Esophagus squamous epithelium (tissue), 5 donors: ENCODE measurements at places on chromosomes 12 and 14.

- no peaks in the 10 kb centered on the region for H3K4me1 ChIP-seq
- no peak within 1 kb of the TSS for H3K4me3 ChIP-seq
- H3K36me3 ChIP-seq = no peaks in the 10 kb centered on the region
- no peaks in the 10 kb centered on the region for H3K27me3 ChIP-seq
- H3K27ac ChIP-seq = no peak within 1 kb of the TSS
- DNase-seq = no peak
Observed at GRCh38 chr14:23104591-23105347, at the start of gene CIROP. Gene CIROP (minus strand): TSS chr14:23104989. CDS start chr14:23104920, 69 bp downstream.

GRCh38 chr12:127360580-127360979, 906.4 kb upstream of the TMEM132C start:
- no peaks in the 10 kb centered on the region for H3K27me3 ChIP-seq
- no peak for DNase-seq
- no peaks in the 10 kb centered on the region for H3K36me3 ChIP-seq
- H3K27ac ChIP-seq = no peak overlapping the region
- H3K4me1 ChIP-seq = no peaks in the 10 kb centered on the region
- no peak overlapping the region for H3K4me3 ChIP-seq

DNA sequence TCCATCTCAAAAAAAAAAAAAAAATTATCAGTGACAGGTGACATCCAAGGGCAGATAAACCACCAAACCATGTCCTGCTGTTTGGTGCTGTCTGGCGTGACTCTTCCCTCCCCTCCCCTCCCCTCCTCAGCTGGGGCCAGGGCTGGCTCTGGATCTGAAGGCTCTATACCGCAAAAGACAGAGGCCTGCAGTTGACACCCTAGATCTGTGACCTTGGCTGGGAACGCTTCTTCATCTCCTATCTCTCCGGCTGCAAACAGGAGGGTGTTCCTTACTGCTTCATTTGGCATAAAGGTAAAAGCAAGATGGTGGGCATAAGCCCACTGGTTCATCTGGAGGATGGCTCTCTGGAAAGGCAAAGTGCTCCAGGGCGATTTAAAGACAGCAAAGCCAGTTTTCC, 126.8 kb upstream of the PRMT8 start:
- H3K4me1 ChIP-seq = no peaks in the 10 kb centered on the region
- H3K27me3 ChIP-seq = no peaks in the 10 kb centered on the region
- no peaks in the 10 kb centered on the region for H3K36me3 ChIP-seq
- no peak overlapping the region for H3K27ac ChIP-seq

DNA sequence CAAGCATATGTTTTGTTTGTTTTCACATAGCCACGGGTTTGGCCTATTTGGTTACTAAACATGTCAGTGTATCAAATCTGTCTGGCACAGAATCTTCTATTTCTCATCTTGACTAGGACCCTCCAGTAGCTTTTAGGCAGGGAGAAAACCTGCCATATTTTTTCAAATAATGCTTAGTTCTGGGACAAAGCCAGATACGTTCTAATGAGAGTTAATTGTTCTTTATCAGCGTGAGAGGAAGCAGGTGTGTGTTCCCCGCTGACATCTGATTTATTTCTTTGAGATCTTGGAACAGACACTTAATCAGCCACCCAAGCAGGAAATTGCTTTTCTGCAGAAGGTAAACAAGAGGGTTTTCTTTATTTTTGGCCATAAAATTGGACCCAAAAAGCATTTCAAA, 54.8 kb downstream of the GOLGA5 start:
- no peak overlapping the region for H3K4me3 ChIP-seq
- H3K27me3 ChIP-seq = no peaks in the 10 kb centered on the region
- H3K4me1 ChIP-seq = no peaks in the 10 kb centered on the region
- H3K36me3 ChIP-seq = no peaks in the 10 kb centered on the region

- no peak overlapping the region for H3K4me3 ChIP-seq
- H3K4me1 ChIP-seq = no peaks in the 10 kb centered on the region
- no peaks in the 10 kb centered on the region for H3K36me3 ChIP-seq
- H3K27me3 ChIP-seq = no peaks in the 10 kb centered on the region
- no peak for DNase-seq
- no peak overlapping the region for H3K27ac ChIP-seq
Observed at GRCh38 chr14:65800694-65801093, 388.2 kb downstream of the FUT8 start.

DNA sequence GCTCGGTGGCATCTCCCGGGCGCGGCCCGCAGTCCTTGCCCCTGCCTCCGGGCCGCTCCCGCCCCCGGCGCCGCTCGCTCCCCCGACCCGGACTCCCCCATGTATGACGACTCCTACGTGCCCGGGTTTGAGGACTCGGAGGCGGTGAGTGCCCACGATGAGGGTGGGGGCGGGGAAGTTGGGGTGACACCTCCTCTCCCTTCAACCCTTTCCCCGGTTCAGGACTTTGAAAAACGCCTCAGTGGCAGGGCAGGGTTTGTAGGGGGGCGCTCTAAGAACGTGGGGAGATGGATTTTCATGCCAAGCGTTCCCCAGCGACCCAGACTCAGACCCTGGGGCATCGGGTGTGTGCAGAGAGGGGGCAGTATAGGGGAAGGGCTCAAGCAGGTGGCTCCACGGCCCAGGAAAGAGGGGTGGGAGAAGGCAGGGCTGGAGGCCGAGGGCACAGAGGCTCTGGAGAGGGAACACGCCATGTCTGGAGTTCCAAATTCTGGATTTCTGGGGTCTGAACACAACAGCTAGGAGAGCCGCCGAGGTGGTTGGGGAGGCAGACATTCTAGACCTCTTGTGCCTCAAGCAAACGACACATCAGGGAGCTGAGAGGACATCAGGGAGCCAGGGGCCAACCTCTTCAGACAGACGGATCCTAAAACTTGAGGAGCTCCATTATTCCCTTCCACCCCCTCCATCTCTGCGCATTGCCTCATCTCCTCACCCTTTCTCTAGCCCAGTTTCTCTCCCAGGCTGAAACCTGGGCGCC, 715 bp downstream of the CACNB3 start:
- H3K4me1 ChIP-seq = peaks cover 29% of the 10 kb centered on the region
- no peaks in the 10 kb centered on the region for H3K27me3 ChIP-seq
- H3K4me3 ChIP-seq = peak overlapping the region; percentile 68
- H3K27ac ChIP-seq = peak overlapping the region; percentile 59
- H3K36me3 ChIP-seq = peaks cover 12% of the 10 kb centered on the region

DNA sequence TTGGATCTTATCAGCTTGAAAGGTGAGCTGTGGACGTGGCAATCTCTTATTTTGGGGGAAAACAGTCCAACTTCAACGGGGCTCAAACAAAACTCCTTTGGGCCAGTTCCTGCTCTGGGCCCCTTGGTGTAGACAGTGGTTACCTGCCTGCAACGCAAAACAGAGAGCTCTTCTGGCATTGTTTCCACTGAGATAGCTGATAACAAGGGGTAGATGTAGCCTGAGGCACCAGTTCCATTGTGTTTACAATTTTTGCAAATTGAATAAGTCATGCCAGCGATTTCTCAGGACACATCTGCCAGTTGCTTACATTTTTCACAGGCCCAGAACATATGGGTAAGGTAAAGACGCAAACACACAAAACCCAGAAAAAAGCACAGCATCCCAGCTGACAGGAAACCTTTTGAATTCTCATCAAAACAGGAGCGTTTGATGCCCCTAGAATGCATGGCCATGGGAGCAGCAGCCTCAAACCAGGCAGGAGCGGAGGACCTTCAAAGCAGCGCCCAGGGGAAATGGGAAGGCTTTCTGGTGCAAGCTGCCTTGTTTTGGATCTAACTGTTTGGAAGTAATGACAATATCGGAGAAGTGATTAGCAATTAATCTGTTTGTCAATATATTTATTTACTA, 259.7 kb downstream of the AACS start:
- no peak for DNase-seq
- no peaks in the 10 kb centered on the region for H3K4me1 ChIP-seq
- H3K27ac ChIP-seq = no peak overlapping the region

DNA sequence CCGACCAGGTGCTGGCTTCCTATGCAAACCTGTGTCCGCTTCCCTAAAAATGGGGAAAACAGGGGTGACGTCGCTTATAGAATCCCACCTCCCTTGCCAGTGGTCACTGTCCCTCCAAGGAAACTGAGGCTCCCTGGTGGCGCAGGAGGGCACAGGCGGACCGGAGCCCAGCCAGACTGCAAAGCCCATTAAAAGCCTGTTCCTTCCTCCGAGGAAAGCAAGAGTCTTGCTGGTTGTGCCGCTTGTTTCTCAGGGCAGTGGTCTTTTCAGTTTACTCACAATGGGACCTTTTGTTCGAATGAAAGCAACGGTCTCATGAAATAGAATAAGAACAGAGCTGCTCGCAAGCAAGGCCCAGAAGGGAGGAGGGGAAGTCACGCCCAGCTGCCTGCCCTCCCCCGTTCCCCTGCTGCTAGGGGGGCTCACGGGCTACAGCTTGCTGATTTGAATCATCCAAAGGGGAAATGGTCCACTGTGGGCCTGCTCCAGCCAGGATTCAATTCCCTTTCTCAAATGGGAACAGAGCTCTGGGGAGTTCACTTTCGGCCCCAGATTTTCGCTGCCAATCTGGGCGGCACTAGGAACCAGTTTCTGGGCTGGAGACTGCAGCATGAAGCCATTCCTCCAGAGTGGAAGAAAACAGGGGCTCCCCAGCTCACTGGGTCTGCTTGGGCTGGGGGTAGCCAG, 4.6 kb upstream of the SELPLG start:
- no peak for DNase-seq
- peaks cover 10% of the 10 kb centered on the region for H3K4me1 ChIP-seq
- no peak overlapping the region for H3K4me3 ChIP-seq
- H3K36me3 ChIP-seq = no peaks in the 10 kb centered on the region
- peak overlapping the region; percentile 13 for H3K27ac ChIP-seq

GRCh38 chr12:70379846-70380245, 13.8 kb downstream of the KCNMB4 start:
- no peaks in the 10 kb centered on the region for H3K36me3 ChIP-seq
- no peak overlapping the region for H3K4me3 ChIP-seq
- no peak for DNase-seq
- no peaks in the 10 kb centered on the region for H3K27me3 ChIP-seq
- no peaks in the 10 kb centered on the region for H3K4me1 ChIP-seq

- DNase-seq = no peak
- H3K36me3 ChIP-seq = peaks cover 5% of the 10 kb centered on the region
- peak overlapping the region; percentile 96 for H3K27ac ChIP-seq
- H3K4me3 ChIP-seq = peak overlapping the region; percentile 43
- H3K27me3 ChIP-seq = no peaks in the 10 kb centered on the region
Observed at GRCh38 chr12:124387528-124387911, 92.6 kb downstream of the RFLNA start.

DNA sequence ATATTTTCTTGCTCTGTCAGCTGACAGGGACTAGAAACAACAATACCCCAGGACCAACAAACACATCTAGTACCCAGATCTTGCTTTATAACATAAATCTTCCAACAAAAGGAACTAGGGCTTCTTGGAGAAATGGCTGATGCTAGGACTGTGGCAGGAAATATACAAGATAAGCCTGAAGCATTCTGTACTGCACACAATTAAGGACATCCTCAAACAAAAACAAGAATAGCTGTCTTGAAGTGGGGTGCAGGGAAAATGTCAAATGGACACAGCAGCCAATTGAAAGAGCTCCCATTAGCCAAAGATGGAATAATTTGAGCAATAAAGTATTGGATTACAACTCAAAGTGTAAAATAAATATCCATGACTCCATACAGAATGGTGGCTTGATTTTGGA, 50.0 kb downstream of the LGMN start:
- H3K27ac ChIP-seq = no peak overlapping the region
- no peaks in the 10 kb centered on the region for H3K27me3 ChIP-seq
- no peak for DNase-seq
- H3K36me3 ChIP-seq = no peaks in the 10 kb centered on the region
- H3K4me3 ChIP-seq = no peak overlapping the region

GRCh38 chr14:73796893-73797542, 54.6 kb upstream of the PTGR2 start:
- no peak overlapping the region for H3K4me3 ChIP-seq
- no peaks in the 10 kb centered on the region for H3K36me3 ChIP-seq
- DNase-seq = no peak

- no peak overlapping the region for H3K27ac ChIP-seq
- no peaks in the 10 kb centered on the region for H3K36me3 ChIP-seq
- no peaks in the 10 kb centered on the region for H3K27me3 ChIP-seq
- H3K4me1 ChIP-seq = peaks cover 83% of the 10 kb centered on the region
- H3K4me3 ChIP-seq = no peak overlapping the region
Observed at GRCh38 chr12:107374161-107374840, 281.0 kb upstream of the CRY1 start.

- H3K4me3 ChIP-seq = no peak overlapping the region
- no peaks in the 10 kb centered on the region for H3K27me3 ChIP-seq
- H3K36me3 ChIP-seq = no peaks in the 10 kb centered on the region
- no peak overlapping the region for H3K27ac ChIP-seq
- no peak for DNase-seq
Observed at GRCh38 chr14:84891404-84891803, 638.5 kb upstream of the FLRT2 start.

- peaks cover 11% of the 10 kb centered on the region for H3K4me1 ChIP-seq
- H3K27ac ChIP-seq = peak within 1 kb of the TSS; percentile 98
- no peaks in the 10 kb centered on the region for H3K36me3 ChIP-seq
- DNase-seq = peak; percentile 63
Observed at GRCh38 chr14:34462132-34462893, at the start of gene SPTSSA. Gene SPTSSA (minus strand): TSS chr14:34462240. CDS start chr14:34462207, 33 bp downstream.

GRCh38 chr12:25269701-25270100, 19.0 kb upstream of the KRAS start:
- no peaks in the 10 kb centered on the region for H3K27me3 ChIP-seq
- H3K36me3 ChIP-seq = no peaks in the 10 kb centered on the region
- H3K27ac ChIP-seq = no peak overlapping the region

DNA sequence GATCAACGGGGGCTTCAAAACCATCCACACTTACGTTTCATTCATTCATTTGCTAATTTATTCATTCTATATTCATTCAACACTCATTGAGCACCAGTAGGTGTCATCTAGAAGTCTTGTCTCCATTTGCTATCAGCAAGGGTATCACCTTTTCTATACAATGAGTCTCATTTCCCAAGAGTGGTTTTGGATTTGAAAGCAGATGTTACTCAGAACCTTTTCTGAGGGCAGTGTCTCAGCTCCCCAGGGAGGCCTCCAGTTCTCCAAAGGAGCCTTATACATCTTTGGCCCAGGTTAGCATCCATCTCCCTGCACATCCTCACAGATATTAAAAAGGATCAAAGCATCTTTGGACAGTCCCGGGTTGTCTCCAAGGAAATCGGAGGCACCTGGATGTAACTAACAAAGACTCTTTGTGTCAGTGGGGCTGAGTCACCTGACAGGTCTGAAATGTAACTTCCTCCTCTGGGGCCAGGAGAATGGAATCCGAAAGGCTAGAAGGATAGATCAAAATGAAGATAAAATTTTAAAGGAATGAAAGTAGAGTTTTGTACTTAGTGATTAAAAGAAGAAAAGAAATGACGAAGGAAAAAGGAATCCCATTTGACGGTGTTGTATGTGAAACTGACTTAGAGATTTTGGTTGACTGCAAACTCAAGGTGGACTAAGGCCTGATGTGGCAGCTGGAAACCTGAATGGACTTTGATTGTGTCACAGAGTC, 103.0 kb downstream of the VCPKMT start:
- peaks cover 4% of the 10 kb centered on the region for H3K4me1 ChIP-seq
- H3K36me3 ChIP-seq = no peaks in the 10 kb centered on the region
- H3K4me3 ChIP-seq = no peak overlapping the region
- H3K27me3 ChIP-seq = no peaks in the 10 kb centered on the region
- no peak overlapping the region for H3K27ac ChIP-seq
